ENCODE measurements at places on chromosomes 3 and 15.

DNA sequence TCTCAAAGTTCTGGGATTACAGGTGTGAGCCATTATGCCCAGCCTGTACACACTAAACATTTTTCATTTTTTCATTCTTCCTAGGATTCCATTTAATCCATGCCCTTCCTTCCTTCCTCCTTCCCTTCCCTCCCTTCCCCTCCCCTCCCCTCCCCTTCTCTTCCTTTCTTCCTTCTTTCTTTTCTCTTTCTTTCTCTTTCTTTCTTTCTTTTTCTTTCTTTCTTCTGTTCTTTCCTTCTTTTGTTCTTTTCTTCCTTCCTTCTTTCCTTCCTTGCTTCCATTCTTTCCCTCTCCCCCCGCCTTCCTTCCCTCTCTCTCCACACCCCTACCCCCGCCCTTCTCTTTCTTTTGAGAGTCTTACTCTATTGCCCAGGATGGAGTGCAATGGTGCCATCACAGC lies 40.9 kb upstream of the ATP13A3 start:
- no peak for DNase-seq

- DNase-seq = no peak
These were observed 113.3 kb downstream of the PDCD6IP start for GRCh38 chr3:33911525-33912322.

- DNase-seq = no peak
These were observed 302.8 kb upstream of the MDFIC2 start for GRCh38 chr3:70615286-70615685.

GRCh38 chr3:107797586-107797985 lies 274.8 kb downstream of the BBX start:
- DNase-seq = no peak

DNA sequence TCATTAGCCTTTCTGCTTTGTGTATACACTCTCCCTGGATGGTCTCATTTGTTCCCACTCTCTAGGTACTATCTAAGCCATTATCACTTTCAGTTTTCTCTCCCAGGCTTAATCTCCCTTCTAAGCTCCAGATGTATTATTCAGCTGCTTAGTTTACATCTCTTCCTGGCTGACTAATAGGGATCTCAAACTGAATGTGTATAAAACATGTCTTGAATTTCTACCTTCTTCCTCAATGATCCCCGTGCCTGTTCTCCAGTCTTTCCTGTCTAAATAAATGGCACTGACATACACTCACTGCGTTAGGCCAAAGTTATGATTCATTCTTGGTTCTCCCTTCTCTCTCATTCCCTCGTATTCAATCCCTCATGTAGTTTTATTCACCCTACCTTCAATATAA lies 127.3 kb downstream of the NR2F2 start:
- DNase-seq = no peak

DNA sequence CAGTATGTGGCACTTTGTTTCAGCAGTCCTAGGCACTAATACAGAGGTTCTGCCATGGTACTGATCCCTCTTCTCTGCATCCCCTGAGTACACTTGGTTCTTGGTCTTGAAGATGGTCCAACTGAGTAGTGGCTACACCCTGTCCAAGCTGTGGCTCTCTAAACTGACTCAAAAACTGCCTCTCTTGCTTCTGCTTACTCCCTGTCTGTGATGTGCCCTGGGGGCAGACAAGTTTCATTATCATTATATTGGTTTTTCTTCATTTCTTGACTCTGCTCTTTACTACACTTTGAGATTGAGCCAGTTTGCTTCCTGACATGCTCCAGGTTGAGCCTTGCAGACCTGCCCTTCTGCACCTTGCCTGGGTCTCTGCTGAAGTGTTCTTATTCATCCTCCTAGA lies 18.9 kb upstream of the ST3GAL6 start:
- DNase-seq = no peak

GRCh38 chr15:73318463-73319351 lies 50.1 kb downstream of the HCN4 start:
- no peak for DNase-seq

DNA sequence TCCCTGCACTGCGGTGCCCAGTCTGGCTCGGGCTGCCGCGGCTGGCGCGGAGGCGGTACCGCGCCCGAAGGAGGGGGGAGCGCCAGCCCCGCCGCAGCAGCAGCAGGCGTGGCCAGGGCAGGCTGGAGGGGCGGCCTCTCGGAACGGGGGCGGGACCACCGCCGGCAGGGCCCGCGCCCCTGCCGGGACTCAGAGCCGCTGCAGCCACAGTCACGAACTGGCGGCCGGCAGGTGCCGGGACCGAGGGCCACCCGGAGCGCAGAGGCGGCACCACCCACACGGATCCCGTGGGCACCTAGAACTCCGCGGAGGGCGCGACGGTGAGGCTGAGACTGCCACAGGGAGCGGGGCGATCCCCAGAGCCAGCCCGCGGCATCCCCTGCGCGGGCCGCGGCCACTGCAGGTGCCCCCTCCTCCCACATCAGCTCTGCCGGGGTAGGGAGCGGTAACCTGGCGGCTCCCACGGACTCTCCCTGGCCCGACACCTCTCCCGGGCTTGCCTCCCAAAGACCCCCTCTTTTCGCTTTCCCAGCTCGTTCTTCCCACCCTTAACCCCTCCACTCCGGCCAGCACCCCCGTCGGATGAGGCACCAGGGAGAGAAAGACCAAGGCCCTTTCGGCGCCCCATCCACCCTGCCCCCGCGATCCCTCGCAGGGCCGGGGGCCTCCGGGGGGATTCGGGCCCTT lies at the start of gene VWA5B2:
TSS of gene VWA5B2 (plus strand) at position 192 of the 687 bp plus-strand sequence. CDS start 944 bp downstream, outside the sequence.
- DNase-seq = peak; percentile 59

DNA sequence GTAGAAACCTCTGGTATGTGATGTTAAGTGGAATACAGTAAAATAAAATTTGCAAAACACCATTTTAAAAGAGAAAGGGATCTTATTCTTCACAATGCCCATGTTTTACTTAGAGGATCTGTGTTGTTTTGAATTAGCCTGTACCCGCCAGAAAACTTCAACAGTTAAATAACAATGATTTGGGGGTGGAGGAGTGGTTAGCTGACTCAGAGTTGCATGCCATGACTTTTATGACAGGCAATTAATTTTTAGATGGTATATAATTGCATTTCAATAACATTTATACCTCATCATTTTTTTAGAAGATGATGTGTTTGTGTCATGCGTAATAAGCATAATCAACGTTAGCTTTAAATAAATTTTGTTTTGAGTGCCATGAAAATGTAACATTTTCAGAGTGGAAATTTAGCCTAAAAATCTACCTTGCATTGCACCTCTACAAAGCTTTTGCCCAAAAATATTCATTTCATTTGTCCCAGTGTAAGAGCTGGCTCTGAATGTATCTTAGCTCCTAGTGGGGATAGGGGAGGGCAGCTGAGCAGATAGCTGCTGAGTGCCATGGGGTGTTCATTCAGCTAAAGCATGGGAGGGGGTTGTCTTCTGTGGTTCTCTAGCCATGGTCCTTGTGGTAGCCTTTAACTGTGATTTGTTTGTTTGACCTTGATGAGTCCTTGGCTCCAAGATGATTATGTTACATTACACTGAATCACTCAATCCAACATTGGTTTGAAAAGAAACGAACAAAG lies 379.8 kb downstream of the LPP start:
- no peak for DNase-seq

DNA sequence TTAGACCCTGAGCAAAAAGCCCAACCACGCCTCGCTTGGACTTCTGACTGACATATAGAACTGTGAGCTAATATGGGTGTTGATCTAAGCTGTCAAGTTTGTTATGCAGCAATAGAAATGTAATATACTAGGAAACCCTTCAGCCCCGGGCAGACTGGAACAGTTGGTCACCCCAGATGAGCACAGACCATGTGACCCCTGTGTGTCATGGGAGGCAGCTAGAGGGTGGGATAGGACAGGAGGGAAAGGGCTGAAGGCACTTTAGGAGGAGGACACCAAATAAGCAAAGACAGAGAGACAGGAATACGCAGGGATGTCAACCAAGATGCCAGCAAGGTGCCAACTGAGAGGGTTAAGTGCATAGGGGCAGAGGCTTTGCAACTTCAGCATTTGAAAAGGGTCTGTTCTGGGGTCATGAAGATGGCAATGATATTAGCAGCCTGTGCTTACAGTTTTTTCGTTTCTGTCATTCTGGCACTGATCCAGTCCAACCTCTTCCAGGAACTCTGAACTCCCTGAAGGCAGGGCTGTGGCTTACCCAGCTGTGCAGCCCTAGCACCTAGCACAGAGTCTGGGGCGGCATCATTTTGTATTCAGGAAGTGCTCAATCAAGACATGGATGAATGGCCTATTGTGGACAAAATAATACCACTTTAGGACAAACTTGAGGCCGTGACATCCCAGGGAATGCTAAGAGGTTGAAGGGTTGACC lies 51.4 kb downstream of the HES1 start:
- no peak for DNase-seq

- no peak for DNase-seq
These were observed 23.0 kb downstream of the AP3S2 start for GRCh38 chr15:89870688-89871288.

GRCh38 chr15:95410757-95411156 lies 919.7 kb upstream of the NR2F2 start:
- no peak for DNase-seq

- no peak for DNase-seq
These were observed 596.9 kb upstream of the ARPP21 start for GRCh38 chr3:35042210-35042991.

DNA sequence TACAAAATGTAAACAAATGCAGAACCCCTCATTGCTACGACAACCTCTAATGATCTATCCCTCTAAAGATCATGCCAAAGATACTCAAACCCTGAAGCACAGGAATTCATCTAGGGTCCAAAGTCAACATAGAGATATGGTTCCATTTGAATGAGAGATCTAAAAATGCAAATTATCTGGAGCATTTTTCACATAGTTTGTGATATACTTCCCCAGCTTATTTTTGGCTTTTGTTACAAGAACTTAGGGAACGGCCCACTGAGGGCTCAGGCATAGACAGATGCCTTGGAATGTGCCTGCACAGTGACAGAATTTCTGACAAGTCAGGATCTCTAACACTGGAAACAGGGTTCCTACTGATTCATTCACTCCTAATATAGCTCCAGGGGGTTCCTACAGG lies 258.9 kb upstream of the THBS1 start:
- DNase-seq = no peak

GRCh38 chr3:136351905-136352304 lies 101.8 kb downstream of the PCCB start:
- DNase-seq = no peak

- DNase-seq = no peak
These were observed 218.9 kb downstream of the PLOD2 start for GRCh38 chr3:145942052-145942451.

- DNase-seq = no peak
These were observed 97.4 kb downstream of the TBC1D2B start for GRCh38 chr15:77980098-77980497.

GRCh38 chr3:15660055-15660935 lies 58.8 kb downstream of the BTD start:
- DNase-seq = no peak

GRCh38 chr3:44612678-44613077 lies 12.2 kb upstream of the ZNF197 start:
- DNase-seq = no peak

- DNase-seq = no peak
These were observed 24.1 kb downstream of the CCDC54 start for GRCh38 chr3:107401301-107401700.

DNA sequence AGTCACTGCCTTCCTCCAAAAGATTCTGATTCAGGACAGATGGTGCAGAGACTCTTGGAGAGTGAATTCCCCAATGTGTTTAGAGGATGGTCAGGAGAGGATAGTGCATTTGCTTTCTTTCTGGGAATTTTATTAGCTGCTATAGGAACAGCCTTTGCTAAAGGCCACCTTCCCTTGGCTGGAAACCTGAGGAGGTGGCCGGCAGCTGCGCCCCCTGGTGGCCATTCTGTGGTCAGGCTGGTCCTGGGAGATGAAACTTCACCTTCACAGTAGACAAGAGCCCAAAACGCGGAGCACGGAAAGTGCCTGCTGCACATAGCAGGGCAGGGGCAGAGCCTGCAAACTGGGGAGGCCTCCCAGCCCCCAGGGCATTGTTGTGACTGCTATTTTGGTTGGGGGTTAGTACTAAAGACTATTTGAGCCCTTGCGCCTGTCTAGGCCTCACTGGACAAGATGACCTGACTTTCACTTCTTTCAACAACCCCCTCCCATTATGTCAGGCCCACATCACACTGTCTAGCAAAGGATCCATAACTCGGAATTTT lies 34.3 kb downstream of the SEC22C start:
- peak; percentile 49 for DNase-seq

DNA sequence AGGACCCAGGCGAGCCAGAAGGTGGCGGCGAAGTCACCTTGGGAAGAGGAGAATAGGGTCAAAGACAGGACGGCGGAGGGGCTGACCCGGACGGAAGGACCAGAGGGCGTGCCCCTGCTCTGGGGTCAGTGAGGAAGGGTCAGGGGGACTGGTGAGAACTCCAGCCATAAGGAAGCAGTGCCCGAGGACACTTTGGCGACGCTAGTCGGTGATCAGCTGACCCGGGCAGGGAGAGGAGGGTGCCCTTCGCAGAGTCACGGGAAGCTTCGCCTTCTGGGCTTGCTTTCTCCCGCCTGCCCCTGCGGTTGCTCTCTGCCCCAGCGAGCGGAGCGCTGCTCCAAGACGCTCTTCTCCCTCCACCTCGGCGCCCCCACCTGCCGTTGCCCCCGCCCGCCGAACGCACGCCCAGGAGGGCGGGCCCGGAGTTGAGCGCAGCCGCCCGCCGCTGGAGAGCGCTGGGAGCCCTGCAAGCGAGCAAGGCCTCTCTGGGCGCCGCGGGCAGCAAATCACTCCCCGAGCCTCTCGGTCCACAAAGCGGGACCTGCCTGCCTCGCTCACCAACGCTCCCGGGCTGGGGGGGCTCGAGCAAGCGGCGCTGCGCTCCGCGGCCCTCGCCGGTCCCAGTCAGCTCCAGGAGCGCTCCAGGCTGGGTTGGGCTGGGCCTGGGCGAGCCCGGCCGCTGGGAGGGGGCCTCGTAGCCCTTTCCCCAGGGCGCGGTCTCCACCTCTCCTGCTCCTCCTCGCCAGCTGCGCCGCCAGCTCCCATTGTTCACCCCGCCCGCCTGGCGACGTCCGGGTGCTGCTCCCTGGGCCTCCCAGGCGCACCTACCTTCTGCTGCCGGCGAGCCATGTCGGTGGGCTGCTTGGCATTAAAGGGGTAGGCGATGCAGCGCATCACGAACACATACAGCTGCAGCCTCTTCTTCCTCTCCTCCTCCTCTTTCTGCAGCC lies 1.2 kb downstream of the CADPS start:
- DNase-seq = peak; percentile 1

DNA sequence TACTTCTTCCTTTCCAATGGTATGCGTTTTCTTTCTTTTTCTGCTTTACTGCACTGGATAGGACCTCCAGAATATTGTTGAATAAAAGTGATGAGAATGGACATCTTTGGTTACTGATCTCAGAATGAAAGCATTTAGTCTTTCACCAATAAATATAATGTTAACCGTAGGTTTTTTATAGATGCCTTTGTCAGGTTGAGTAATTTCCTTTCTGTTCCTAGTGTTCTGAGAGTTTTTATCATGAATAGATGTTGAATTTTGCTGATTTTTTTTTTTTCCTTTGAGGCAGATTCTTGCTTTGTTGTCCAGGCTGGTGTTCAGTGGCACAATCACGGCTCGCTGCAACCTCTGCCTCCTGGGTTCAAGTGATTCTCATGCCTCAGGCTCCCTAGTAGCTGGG lies 158.4 kb downstream of the KLHL25 start:
- DNase-seq = no peak

GRCh38 chr3:111903067-111903511 lies 44.0 kb downstream of the PHLDB2 start:
- DNase-seq = no peak

- DNase-seq = no peak
These were observed 195.1 kb downstream of the NTRK3 start for GRCh38 chr15:88061452-88061851.

Measured in T-helper 1 cell (primary cell).